Karpas-422 (cell line): ENCODE measurements at places on chromosomes 7 and 10.

GRCh38 chr7:71486856-71487628 is 355.1 kb downstream of the GALNT17 start:
- no peaks in the 10 kb centered on the region for H3K27me3 ChIP-seq
- no peak for DNase-seq

- DNase-seq: no peak
- 0 out of 2 replicates have a peak, but pooled peaks cover 2% of the 10 kb centered on the region for H3K36me3 ChIP-seq
- no peak overlapping the region for H3K4me3 ChIP-seq
- no peaks in the 10 kb centered on the region for H3K27me3 ChIP-seq
Measured at GRCh38 chr7:112854169-112854568, 64.0 kb upstream of the TMEM168 start.

DNA sequence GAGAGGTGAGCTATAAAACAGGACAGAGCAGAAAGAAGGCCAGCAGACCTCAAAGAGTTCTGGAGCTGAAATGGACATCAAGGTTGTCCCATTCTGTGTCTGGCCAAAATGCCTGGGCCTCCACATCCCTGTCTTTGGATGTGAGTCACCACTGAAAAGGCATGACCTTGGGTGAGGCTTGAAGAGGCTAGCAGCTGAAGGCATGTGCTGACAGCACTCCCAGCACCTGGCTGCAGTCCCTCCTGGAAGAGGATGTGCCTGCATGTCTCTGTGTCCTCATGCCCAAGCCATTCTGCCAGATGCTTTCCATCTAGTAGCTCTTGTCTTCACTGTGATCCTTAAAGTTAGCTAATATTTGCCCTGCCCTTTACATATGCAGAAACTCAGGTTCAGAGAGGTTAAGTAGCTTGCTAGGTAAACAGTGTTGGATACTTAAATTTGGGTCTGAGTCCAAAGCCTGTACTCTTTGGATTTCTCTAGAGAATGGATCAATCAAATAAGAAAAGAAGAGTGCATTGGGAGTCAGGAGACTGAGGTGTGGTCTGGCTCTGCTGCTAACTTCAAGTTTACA is 35.8 kb downstream of the HECW1 start:
- H3K36me3 ChIP-seq: no peaks in the 10 kb centered on the region
- no peaks in the 10 kb centered on the region for H3K27me3 ChIP-seq
- DNase-seq: no peak
- no peaks in the 10 kb centered on the region for H3K4me1 ChIP-seq

DNA sequence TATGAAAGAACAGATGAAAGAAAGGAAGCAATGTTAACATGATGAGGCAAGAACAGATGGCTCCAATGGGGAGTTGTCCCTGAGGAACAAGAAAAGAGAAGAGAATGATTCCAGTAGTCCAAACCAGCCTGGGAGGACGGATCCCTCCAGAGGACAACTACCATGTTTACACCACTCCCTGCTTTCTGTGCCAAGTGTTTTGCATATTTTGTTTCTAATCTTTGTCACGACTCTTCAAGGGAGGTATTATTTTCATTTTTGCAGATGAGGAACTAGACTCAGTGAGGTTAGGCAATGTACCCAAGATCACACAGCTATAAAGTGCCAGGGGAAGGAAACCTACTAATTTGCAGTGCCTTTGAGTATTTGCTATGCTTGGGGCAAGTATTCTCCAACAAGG is 116.2 kb downstream of the PARP12 start:
- no peak overlapping the region for H3K27ac ChIP-seq
- peaks cover 14% of the 10 kb centered on the region for H3K4me1 ChIP-seq
- H3K4me3 ChIP-seq: no peak overlapping the region
- no peaks in the 10 kb centered on the region for H3K36me3 ChIP-seq
- H3K27me3 ChIP-seq: peaks cover 2% of the 10 kb centered on the region; the same call in 1 of the 2 replicates
- DNase-seq: no peak

DNA sequence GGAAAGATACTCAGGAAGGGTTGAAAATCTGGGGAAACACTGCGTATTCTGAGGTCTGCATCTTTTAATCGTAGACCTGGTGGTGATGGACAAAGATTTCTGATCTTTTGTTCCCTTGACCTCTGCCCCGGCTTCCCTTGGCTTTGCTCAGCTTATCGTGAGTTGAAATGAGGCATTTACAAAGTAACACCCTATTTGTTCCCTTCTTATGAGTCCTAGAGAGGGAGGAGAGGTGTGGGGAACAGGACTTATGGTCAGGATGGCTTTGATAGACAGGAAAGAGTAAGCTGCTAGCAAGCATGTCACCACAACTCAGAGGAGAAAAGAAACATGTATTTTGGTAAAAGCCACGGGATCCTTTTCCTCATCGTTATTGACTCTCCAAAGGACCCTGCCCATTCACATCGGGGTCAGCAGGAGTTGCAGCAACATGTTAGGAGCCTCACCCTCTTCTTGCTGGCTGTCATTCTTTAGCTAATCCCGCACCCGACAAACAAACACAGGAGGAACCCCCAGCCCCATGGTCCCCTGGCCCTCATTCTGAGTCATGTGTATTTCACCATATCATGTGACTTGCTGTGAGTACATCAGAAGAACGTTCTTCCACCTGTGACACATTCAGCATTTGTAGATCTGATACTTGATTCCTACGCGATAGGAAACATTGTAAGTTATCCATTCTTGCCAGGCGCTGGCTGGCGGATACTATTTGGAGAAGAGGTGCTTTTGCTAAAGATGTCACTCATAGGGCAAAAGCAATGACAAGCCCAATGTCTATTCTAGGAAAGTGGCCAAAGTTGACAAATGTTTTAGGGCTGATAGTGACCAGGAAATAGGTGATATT is 170.1 kb downstream of the RTKN2 start:
- H3K27ac ChIP-seq: no peak overlapping the region
- H3K36me3 ChIP-seq: no peaks in the 10 kb centered on the region
- H3K27me3 ChIP-seq: no peaks in the 10 kb centered on the region
- no peak for DNase-seq
- H3K4me1 ChIP-seq: peaks cover 20% of the 10 kb centered on the region
- H3K4me3 ChIP-seq: no peak overlapping the region

DNA sequence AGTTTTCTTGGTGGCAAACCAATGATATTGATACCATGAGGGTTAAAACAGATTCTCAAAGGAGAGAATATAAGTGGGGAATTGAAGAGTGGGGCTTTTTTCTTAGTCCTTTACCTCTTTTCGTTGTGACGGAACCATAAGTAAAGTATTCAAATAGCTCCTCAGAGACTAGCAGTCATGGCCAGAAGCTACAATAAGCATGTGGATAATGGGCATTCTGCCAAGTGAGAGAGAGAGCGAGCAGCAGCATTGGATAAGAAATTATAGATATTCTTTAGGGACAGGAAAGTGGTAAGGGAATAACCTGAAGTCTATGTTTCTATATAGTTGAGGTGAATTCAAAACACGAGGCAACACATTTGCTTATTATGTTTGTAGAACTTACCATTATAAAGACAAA is 235.1 kb downstream of the SEMA3E start:
- H3K36me3 ChIP-seq: no peaks in the 10 kb centered on the region
- H3K4me3 ChIP-seq: no peak overlapping the region
- no peak overlapping the region for H3K27ac ChIP-seq
- no peaks in the 10 kb centered on the region for H3K27me3 ChIP-seq

DNA sequence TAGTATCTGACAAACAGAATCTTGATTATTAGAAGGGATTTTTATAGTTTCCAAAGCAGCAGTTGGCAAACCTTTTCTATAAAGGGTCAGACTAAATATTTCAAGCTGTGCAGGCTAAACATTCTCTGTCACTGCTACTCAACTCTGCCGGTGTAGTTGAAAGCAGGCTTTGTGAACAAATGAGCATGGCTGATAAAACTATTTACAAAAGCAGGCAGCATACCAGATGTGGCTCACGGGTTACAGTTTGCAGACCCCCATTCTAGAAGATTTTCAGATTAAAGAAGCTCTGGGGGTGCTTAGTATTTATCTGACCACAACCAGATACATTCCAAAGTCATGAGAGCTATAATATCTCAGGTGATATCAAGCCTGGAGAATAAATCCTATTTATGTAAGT is 1017.5 kb downstream of the SORCS1 start:
- no peaks in the 10 kb centered on the region for H3K27me3 ChIP-seq
- no peaks in the 10 kb centered on the region for H3K4me1 ChIP-seq
- no peak for DNase-seq
- no peaks in the 10 kb centered on the region for H3K36me3 ChIP-seq

DNA sequence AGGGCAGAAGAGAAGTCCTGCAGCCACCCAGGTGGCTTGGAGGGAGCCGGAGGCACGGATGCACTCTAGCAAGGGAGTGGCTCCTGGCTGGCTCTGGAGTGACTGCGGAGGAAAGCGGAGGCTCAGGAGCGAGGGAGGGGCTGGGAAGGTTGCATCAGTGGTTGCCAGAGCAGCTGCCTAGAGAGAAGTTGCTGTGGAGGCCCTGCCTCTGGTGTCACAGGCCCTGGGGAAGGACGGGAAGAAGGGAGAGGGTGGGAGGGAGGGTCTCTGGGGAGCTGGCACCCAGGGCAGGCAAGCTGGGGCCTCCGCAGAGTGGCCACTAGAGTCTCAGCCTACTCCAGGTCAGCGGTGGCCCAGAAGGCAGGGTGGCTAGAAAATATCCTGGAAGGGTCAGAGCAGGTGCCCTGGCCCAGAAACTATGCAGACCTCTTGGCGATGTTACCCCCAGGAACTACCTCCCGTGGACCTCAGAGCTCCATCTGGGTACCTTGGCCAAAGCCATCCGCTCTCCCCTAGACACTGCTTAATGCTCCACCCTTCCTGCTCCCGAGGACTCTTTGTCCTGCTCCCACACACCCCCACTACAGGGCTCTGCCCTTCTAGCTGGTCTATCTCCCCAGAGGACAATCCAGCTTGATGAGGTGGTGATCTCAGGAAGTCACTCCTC is 164.3 kb downstream of the NRF1 start:
- H3K4me3 ChIP-seq: no peak overlapping the region
- peaks cover 35% of the 10 kb centered on the region for H3K4me1 ChIP-seq
- no peaks in the 10 kb centered on the region for H3K36me3 ChIP-seq
- DNase-seq: no peak
- no peaks in the 10 kb centered on the region for H3K27me3 ChIP-seq

DNA sequence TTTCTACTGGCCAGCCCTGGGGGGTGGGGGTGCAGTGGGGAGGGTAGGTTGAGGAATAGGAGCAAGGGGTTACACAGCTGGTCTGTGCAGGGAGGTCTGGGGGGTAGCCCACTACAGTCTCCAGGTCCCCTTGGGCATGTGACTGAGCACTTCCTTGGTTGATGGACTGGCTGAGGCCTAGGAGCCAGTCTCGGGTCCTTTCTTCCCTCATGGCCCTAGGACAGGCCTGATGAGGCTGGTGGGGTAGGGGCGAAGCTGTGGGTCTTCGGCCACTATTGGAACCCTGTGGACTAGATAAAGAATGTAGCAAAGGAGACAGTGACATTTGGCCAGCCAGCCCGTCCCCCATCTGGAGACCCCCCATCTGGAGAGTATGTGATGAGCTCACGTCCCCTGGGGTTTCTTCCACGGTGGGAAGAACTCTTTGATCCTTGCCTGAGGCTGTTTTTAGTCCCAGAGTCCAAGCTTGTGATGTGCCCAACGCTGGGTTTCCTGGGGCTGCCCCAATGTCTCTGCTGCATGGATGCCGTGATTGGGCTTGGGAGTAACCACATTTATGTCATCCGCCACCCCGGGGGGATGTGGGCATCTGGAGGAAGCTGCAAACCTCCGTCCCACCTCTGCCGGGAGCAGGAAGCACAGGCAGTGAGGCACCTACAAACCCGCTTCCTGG is 20.7 kb downstream of the FAM241B start:
- no peaks in the 10 kb centered on the region for H3K36me3 ChIP-seq
- no peak overlapping the region for H3K4me3 ChIP-seq
- no peak overlapping the region for H3K27ac ChIP-seq
- H3K27me3 ChIP-seq: no peaks in the 10 kb centered on the region
- DNase-seq: no peak

DNA sequence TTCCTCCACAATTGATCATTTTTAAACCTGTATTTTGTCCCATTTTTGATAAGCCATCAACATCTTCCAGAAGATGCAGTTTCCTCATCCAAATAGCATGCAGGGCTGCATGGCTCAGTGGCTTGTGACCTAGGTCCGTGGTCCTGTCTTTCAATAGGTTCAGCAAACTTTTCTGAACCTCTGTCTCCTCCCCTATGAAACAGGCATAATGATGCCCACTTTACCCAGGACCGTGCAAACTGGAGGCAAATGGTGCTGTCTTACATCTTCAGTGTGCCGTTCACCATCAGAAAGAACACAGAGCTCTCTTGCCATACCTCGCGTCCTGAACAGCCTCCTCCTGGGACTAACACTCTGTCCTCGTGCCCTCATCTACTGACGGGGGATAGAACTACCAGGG is 22.3 kb upstream of the FIGNL1 start:
- peaks cover 9% of the 10 kb centered on the region for H3K4me1 ChIP-seq
- H3K4me3 ChIP-seq: no peak overlapping the region
- no peaks in the 10 kb centered on the region for H3K27me3 ChIP-seq

- no peak for DNase-seq
- H3K36me3 ChIP-seq: no peaks in the 10 kb centered on the region
Measured at GRCh38 chr7:96246919-96247318, 75.0 kb downstream of the SLC25A13 start.

GRCh38 chr10:14603534-14604102 is 171.1 kb downstream of the FAM107B start:
- peaks cover 39% of the 10 kb centered on the region for H3K4me1 ChIP-seq
- peaks cover 14% of the 10 kb centered on the region for H3K36me3 ChIP-seq
- H3K27ac ChIP-seq: peak overlapping the region; percentile 91
- H3K27me3 ChIP-seq: no peaks in the 10 kb centered on the region
- DNase-seq: peak; percentile 73

- no peak overlapping the region for H3K27ac ChIP-seq
- no peaks in the 10 kb centered on the region for H3K4me1 ChIP-seq
- peaks cover 81% of the 10 kb centered on the region for H3K36me3 ChIP-seq
Measured at GRCh38 chr10:5788969-5789368, 24.3 kb downstream of the GDI2 start.

GRCh38 chr10:101157756-101158458 is 26.8 kb downstream of the TLX1 start:
- H3K4me1 ChIP-seq: peaks cover 18% of the 10 kb centered on the region
- no peak for DNase-seq
- H3K27ac ChIP-seq: no peak overlapping the region
- no peak overlapping the region for H3K4me3 ChIP-seq
- no peaks in the 10 kb centered on the region for H3K27me3 ChIP-seq

- no peak overlapping the region for H3K27ac ChIP-seq
- no peaks in the 10 kb centered on the region for H3K36me3 ChIP-seq
- H3K27me3 ChIP-seq: no peaks in the 10 kb centered on the region
Measured at GRCh38 chr7:41255113-41255512, 447.8 kb downstream of the INHBA start.

GRCh38 chr10:71216363-71216695 is 4.0 kb downstream of the UNC5B start:
- no peaks in the 10 kb centered on the region for H3K4me1 ChIP-seq
- no peak overlapping the region for H3K27ac ChIP-seq
- no peaks in the 10 kb centered on the region for H3K36me3 ChIP-seq
- no peak overlapping the region for H3K4me3 ChIP-seq
